Mucosa of gallbladder (tissue), 1 donor: ENCODE measurements at places on chromosomes 5 and 9. TPM values are rescaled to one million over a fixed set of nuclear protein-coding genes. Genes with fewer than 3 reads are reported as not detected.

IFNA13 gene
- not detected for total RNA-seq

C5orf63 gene
- 6.1 TPM for total RNA-seq

SLCO6A1 gene
- total RNA-seq, result not detected

GRCh38 chr9:113876151-113876992, at the start of gene ZNF618:
ZNF618 (plus strand) TSS chr9:113876309; CDS start chr9:113876381, 72 bp downstream.
- no peak for DNase-seq

- DNase-seq, result no peak
Observed at GRCh38 chr9:14593406-14593805, 99.8 kb downstream of the ZDHHC21 start.
